ENCODE measurements at places on chromosomes 1 and 21. TPM values are rescaled to one million over a fixed set of nuclear protein-coding genes. Genes with fewer than 3 reads are reported as not detected.

CHODL gene
- not detected for total RNA-seq

DNA sequence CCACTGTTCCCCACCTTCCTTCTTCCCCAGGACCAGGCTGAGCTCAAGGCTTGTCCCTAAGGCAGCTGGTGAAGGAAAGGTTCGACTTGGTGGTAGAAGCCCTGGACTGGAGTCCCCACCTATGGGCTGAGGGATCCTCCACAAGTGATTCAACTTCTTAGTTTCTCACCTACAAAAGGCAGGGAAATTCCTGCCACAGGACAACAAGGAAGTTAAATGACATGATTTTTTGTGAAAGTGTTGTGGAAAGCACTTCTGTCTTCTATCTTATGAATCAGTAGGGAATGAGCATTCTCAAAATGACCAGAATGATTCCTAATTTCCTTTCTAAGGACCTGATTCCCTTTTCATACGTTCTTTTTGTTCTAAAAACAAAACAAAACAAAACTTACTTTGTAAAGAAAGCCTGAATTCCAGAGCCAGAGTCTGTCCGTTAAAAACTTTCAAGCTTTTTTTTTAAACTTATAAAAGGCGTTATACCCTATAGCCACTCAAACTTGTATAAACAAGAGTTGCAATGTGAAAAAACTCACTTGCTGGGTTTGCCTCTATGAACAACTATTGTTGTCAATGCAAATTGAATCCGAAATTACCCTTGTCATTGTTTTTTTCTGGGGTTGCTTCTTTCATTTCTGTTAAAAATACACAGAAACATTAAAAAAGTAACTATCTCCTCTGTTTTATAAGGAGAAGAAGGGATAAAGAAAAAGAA, 12.2 kb downstream of the KCNJ15 start:
- no peak for DNase-seq

- no peak for DNase-seq
These were observed 76.6 kb upstream of the HOOK1 start for GRCh38 chr1:59738152-59738551.

RNASEL gene
- total RNA-seq = 5.6 TPM

DNA sequence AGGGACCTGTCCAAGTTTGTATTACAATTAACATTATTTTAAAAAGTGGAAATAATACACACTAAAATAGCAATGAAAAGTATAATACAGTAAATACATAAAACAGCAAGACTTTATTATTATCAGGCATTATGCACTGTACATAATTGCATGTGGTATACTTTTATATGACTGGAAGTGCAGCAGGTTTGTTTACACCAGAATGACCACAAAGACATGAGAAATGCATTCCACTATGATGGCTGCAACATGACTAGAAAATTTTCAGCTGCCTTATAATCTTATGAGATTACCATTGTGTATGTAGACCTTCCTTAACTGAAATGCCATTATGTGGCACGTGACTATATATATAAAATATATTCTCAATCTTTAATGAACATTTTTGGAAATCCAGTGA, 1699.6 kb downstream of the KCNT2 start:
- DNase-seq = no peak

ORC1 gene
- total RNA-seq = 9.8 TPM

SMYD2 gene
- 56.3 TPM for total RNA-seq
